ENCODE measurements at places on chromosomes 12 and 14.

DNA sequence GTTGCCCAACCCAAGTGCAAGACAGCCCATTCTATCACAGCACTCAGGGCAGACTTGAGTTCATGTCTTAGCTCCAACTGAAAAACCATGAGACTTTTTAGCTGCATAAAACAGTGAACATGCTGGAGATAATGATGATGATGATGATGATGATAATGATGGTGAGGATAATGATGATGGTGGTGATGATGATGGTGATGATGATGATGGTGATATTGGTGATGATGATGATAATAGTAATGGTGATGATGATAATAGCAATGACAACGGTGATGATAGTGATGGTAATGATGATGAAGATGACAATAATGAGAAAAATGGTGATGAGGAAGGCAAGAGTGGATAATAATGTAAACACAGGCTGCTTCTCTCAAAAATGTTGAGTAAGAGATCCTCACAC, 576.2 kb downstream of the BCL11B start:
- DNase-seq, result no peak

DNA sequence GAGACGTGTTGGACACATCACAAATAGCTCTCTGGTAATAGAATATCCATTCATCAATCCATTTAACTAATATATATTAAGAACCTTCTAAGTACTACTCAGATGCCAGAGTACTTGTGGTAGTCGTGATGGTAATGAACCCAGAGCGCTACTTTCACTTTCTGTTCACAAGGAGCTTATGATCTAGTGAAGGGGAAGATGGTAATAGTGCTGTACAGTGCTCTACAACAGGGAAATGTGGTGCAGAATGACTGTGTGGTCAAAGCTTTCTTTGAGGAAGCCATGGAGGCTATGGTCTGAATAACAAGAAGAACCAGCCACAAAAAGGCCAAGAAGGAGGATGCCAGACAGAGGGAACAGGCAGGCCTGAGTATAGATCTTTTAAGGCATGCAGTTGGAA, 212.0 kb downstream of the PTPRO start:
- DNase-seq, result peak; percentile 92

GRCh38 chr14:61174441-61174891, 106.7 kb downstream of the TMEM30B start:
- no peak for DNase-seq

DNA sequence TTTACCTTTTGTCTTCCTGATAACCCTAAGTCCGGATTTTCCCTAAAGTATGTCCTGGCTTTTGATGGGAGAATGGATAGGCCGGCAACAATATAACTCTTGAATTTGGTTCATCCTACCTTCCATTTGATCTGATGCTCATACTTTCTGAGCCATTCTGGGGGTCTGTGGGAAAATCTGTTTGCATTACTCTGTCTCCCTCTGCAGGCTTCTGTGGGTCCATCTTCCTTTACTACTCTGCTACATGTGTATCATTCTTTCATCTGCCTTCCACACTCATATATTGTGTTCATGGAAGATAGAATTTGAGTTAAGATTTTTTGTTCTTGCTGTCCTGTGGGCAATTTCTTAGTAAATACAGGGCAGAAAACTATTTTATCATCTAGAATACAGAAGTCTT, 101.5 kb downstream of the NAV3 start:
- no peak for DNase-seq

GRCh38 chr12:33322519-33322918, 117.1 kb downstream of the SYT10 start:
- DNase-seq, result no peak

DNA sequence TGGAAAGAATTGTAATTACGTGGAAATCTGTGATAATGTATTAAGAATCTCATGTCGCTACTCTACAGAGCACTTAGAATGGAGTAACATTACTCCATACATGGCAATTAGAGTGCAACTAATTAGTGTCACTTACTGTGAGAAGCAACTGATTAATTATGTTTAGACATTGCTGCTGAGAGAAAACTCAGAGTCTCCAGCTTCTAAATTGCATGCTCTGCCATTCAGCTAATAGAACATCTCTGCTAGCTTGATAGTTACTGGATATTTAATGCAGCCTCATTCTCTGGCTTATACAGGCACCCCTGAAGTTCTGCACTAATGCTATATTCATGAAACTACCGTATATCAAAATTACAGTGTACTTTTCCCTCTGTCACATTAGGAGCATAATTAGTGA, 338.4 kb downstream of the ADAMTS20 start:
- DNase-seq, result no peak

DNA sequence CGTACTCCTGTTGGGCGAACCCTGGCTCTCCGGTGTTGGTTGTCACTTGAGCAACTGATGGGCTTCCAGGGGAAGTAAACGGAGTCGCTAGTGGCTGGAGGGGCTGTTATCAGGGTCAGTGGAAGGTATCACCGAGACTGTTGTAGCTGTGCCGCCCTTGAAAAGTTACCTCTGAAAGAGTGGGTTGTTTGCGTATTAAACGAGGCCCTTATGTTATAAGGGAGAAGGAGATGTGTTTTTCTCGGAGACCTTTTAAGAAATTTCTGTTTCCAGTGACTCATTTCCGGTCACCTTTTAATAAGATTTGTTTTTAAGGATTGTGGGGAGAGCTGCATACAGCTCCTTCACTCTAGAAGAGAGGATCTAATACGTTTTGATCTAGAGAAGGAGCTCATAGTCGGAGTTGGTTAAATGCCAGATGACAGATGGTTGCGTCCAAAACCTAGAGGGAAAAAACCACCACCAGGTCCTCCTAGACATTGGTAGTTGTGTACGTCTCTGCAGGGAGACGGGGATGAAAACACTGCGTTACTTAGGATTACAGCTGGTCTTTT, 750 bp upstream of the DBX2 start:
- DNase-seq, result no peak

- DNase-seq, result no peak
These were observed 1.8 kb downstream of the C12orf57 start for GRCh38 chr12:6945613-6946012.

DNA sequence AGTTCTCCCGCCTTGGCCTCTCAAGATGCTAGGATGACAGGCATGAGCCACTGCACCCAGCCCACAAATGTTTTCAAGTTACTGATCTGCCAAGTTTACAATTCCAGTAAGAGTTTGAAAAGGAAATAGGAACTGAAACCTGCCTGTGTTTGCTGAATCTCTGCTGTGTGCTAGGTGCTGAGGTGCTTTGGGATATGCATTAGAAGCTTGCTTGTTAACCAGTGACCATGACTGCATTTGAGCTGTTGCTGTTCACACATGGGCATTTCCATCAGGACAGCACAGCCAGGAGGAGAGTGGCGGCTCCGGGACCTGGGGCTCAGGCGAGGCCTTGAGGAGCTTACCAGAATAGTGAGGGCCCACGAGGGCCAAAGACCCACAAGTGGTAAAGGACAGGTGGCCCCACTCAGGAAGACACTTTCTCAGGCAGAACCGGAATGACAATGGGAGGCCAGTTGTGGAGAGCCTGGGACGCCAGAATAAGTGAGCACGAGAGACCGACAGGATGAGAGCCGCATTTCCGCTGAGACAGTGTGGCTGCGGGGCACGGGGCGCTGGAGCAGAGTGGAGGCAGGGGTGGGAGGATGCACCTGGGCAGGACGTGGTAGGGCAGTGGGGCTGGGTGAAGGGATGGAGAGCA, 54.5 kb upstream of the MMP17 start:
- no peak for DNase-seq

DNA sequence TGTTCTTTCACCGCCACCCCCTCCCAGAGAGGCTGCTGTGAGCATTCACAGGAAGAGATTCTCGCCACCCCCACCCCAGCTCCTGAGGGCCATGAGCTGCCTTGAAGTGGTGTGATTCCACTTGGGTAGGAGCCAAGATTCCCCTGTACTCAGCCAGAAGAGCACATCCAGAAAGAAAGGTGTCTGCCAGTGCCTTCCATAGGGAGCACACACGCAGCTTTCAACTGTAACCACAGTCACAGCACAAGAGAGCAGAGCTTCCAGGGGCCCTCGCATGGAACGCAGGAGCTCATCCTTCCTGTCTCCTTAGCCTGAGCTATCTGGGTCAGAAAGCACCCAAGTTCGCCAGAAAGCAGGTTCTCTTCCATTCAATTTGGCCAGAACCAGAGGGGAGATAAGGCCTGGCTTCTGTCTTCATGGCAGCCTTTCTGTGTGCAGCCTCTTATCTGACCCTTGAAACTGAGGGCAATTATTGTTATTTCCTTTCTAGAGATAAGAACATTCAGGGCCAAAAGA, 66.6 kb upstream of the SCN8A start:
- DNase-seq, result peak; percentile 33

GRCh38 chr12:52779914-52780313, 2.8 kb upstream of the KRT76 start:
- DNase-seq, result no peak

GRCh38 chr14:26370115-26370514, 227.7 kb downstream of the NOVA1 start:
- DNase-seq, result no peak

GRCh38 chr12:94516985-94517384, 57.3 kb upstream of the CEP83 start:
- DNase-seq, result no peak

DNA sequence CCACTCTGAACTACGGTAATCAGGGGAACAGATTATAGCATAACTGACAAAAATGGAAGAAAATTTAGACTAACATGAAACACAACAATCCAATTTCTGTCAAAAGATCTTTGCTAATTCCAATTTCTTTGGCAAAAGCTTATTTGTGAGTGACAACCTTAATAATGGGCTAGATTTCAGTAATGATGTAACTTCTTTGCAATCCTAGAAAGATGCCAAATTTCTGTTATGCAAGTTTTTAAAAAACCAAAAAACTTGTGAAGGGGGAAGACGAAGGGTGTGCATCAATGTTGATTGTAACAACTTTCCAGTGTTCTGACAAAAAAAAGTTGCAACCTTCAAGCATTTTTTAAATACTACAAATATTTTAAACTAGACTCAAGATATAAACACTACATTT, 59.9 kb downstream of the DICER1 start:
- peak; percentile 25 for DNase-seq

DNA sequence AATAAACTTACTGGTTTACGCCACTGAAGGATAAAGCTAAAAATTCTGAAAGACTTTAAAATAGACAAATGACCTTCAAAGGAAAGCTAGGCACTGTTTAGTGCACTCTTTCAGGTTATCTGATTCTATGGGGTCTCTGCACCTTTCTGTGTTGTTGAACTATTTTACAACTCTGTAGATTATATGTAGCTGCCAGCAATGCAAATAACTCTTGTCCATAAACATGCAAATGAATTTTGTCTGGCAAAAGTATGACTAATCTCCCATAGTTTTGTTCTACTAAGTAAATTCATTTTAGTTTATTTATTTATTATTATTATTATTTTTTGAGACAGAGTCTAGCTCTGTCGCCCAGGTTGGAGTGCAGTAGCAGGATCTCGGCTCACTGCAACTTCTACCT, 266.3 kb upstream of the CCDC196 start:
- DNase-seq, result no peak

GRCh38 chr12:103387385-103387784, 108.4 kb downstream of the C12orf42 start:
- DNase-seq, result peak; percentile 54

GRCh38 chr12:53057816-53058500, 8.1 kb downstream of the TNS2 start:
- no peak for DNase-seq

DNA sequence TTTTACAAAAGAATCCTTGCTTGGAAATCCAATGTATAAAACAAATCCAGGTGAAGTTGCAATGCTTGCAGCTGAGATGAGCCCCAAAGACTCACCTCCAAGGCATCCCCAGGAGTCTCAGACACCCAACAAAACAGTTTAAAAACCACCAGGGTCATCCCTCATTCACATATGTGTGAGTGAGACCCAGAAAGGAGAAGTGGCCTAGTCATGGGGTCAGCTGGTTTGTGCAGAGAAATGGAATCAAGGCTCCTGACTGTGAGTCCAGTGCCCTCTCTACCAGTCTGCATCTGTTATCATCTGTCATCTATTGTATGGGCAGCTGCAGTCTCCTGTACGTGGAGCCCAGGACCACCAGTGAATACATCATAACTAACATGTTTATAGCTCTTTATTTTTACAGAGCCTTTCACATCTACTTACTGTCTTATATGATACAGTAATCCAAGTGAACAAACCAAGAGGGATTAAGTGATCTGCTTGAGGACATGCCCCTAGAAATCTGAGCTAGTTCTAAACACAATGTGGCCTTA, 27.1 kb downstream of the PLEKHG7 start:
- peak; percentile 9 for DNase-seq

- DNase-seq, result no peak
These were observed 24.0 kb upstream of the NUDT14 start for GRCh38 chr14:105204931-105205672.

- no peak for DNase-seq
These were observed 14.8 kb upstream of the BCL11B start for GRCh38 chr14:99286761-99287160.

GRCh38 chr12:93195511-93195910, 182.2 kb upstream of the NUDT4 start:
- no peak for DNase-seq

Data from OCI-M1 (cell line).